Fibroblast of skin of scalp (primary cell): ENCODE measurements at places on chromosomes 6 and 20.

DNA sequence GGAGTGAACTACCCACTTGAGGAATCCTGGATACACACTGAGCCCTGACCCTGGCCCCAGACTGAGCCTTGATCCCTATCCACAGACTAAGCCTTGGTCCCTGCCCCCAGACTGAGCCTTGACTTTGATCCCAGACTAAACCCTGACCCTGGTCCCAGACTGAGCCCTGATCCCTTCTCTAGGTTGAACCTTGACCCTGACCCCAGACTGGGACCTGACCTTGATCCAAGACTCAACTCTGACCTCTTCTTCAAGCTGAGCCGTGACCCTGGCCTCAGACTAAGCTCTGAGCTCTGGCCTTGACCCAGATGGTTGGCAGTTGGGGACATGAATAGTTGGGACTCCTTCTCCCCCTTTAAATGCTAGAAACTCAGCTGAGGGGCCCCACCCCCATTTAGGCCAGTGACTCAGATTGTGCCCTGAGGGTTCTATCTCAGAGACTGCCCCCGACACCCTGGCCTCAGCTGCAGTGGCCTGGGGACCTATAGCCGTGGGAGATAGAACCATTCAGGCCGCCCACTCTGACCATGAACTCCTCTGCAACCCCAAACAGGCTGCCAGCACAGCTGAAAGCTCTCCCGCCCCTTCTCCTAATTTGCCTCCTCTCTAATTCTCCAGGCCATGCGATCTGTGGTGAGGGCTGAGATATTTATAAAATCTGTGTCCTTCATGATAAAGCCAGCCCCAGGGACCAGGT is 84.7 kb downstream of the DLGAP4 start:
- no peak for DNase-seq

GRCh38 chr6:22882581-22882980 is 313.2 kb downstream of the HDGFL1 start:
- peak; percentile 12 for DNase-seq

- DNase-seq: no peak
These were observed 202.8 kb downstream of the DLL1 start for GRCh38 chr6:170087941-170088581.

- DNase-seq: no peak
These were observed 619.0 kb downstream of the PHF3 start for GRCh38 chr6:64254558-64254957.
